Small intestine (tissue), 16 donors: ENCODE measurements at places on chromosomes 2 and 18. TPM values are rescaled to one million over a fixed set of nuclear protein-coding genes. Genes with fewer than 3 reads are reported as not detected.

DNA sequence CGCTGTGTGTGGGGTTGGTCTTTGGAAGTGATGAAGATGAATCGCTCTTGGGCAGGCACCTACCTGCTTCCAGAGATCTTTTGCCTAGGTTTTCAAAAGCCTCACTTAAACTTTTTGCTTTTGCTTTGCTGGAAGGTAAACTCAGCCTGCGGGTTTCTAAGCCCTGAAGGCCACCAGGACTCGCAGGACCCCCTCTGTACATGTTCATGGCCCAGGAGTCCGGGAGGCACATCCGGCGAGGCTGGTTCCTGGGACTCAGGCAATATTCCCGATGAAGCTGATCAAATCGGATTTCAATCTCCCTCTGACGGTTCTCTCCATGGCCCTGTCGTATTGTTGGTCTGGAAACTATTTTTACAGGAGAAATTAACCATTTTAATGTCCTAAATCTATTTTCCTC, 13.2 kb downstream of the HJURP start:
- DNase-seq = no peak

- DNase-seq = no peak
Observed at GRCh38 chr18:23143815-23144261, 8.6 kb downstream of the CABLES1 start.

DNA sequence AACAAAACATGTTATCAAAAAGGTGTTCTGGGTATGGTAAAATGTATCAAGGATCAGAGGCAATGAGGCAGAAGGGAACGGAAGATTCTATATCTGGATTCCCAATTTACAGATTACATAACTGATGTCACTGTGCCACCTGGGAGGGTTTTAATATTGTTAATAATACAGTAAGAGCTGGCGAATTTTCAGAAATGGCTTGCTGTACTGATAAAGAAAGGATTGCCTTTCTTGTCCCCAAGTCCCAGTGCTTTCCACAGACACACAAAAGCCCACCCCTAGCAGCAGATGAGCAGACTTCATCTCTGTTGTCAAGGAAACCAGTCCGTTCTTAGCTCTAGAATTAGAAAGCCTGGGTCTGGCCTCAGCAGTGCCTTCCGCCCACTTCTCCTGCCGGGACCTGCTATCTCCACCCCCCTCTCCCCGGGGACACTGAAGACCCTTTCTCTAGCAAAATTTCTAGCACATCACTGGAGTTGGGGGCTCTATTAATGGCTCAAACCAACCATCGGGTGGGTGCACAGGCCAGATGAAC, 34.3 kb downstream of the ADD2 start:
- no peak for DNase-seq

FER1L5 gene
- not detected for polyA plus RNA-seq

GRCh38 chr18:78716022-78716421, 263.6 kb upstream of the SALL3 start:
- no peak for DNase-seq

GRCh38 chr2:23422089-23423061, 37.4 kb downstream of the KLHL29 start:
- no peak for DNase-seq

DNA sequence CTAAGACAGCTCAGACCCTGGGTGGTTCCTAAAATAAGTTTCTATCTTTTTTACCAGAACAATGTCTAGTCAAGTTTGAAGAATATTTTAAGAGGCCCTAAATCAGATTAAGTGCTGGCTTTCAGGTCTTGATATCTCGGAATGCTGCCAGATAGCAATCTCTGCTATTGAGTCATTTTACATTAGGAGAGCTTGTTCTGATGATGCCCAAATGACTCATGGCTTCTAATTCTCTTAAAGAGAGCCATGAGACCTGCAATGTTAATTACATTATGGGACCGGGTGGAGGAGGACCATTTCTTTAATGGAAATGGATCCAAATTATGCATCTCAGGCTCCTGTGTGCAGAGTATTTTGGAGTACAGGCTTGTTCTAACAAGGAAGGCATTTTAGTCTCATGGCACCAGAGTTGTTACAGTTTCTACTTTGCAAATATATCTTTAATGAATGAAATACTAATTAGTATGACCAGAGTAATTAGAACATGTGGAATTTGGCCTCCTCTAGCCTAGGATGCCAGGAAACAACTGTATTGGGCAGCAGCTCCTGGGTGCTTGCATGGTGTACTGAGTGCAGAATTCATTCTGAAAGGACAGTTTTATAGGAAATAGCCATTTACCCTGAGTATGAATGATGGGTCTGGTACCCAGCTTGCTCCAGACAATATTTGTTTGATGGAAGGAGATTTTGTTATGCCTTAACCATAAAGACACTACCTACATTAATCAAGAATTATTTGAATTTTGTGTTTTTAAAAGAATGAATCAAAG, 94.0 kb upstream of the SULT1C3 start:
- DNase-seq = no peak

- DNase-seq = peak; percentile 64
Observed at GRCh38 chr18:50311650-50312049, 24.2 kb upstream of the CXXC1 start.

GRCh38 chr2:3075991-3076340, 301.7 kb downstream of the EIPR1 start:
- no peak for DNase-seq

TNFRSF11A gene
- 23.5 TPM for polyA plus RNA-seq

UGT1A3 gene
- polyA plus RNA-seq = 5.1 TPM

GNLY gene
- polyA plus RNA-seq = 1.4 TPM

GRCh38 chr2:98895221-98895620, 40.8 kb downstream of the CRACDL start:
- no peak for DNase-seq

GRCh38 chr2:636641-637405, 40.4 kb downstream of the TMEM18 start:
- DNase-seq = peak; percentile 63

RGPD4 gene
- not detected for polyA plus RNA-seq

- DNase-seq = no peak
Observed at GRCh38 chr2:127847931-127848330, 10.0 kb downstream of the POLR2D start.

- peak; percentile 88 for DNase-seq
Observed at GRCh38 chr2:102514061-102514785, 41.2 kb downstream of the SLC9A4 start.

OR6B2 gene
- polyA plus RNA-seq = not detected

- no peak for DNase-seq
Observed at GRCh38 chr2:26214759-26215158, 29.7 kb downstream of the HADHA start.

- no peak for DNase-seq
Observed at GRCh38 chr2:70806620-70807019, 13.8 kb downstream of the CLEC4F start.

GRCh38 chr18:32461709-32462272, 8.9 kb downstream of the GAREM1 start:
- no peak for DNase-seq

VSNL1 gene
- polyA plus RNA-seq = 0.16 TPM

DNA sequence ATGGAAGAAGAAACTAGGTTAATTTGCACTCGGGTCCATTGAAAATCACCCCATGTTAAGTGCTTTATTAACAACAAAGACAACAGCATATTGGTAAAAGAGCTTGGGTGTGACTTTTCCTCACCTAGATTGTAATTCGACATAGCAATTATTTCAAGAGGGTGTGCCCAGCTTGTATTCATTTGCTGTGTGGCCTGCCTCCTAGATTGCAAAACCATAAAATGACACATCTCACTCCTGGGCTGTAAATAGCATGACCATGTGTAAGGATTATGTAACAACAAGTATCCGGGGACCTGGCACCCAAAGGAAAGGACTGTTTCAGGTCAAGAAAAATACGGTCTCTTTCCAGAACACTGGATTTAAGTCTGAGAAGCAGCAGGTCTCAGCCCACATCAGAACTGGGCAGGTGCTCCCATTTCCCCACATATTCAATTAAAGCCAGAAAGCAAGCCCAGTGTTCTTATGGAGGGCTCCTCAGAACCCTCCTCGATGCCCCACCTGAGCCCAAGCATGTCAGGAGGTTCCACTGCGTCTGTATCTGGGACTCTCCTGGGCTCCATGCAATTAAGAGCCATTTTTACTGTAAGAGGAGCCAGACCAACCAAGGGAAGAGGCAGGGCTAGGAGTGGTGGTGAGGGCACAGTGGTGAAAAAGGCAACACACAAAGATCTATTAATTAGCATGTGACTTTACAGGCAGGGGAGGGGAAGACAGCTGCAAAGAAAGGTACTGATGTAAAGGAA, 39.2 kb downstream of the MREG start:
- peak; percentile 90 for DNase-seq
